ENCODE measurements at places on chromosomes 2 and 18.

- DNase-seq: no peak
Observed at GRCh38 chr2:15971351-15971750, 31.0 kb downstream of the MYCN start.

DNA sequence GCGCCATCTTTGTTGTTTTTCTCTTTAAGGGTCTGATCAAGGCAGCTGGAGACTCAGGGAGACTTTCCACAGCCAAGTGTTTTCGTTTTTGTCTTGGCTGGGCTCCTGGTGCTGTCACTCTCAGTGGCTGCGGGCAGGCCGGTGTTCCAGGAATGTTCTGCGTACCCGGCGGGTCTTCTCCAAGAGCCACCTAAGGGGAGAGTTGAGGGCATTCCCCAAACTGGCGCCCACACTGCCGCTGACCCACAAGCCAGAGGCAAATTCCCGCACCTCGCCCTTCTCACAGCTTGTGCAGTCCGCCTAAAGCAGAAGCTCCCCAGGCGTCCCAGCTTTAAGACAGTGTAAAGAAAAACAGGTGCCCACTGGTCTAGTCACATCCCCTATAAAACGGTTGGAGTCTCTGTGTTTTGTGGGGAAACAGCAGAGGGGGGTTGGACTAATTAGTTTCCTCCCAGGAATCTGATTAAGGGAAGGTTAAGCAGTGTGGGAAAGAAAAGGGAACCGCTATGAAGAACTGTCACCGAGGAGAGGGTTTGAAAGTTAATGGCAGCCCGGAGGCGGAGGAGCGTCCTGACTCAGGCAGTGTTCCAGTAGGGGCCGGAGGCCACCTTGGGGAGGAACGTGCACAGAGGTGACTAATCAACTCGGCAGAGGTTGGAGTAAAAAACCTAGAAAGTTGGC lies 224.5 kb downstream of the SLC4A3 start:
- no peak for DNase-seq

- no peak for DNase-seq
Observed at GRCh38 chr2:16774091-16774490, 108.5 kb upstream of the CYRIA start.

GRCh38 chr2:15539999-15540398 lies 21.1 kb downstream of the NBAS start:
- DNase-seq: no peak

- DNase-seq: no peak
Observed at GRCh38 chr2:238694922-238695321, 153.0 kb upstream of the TWIST2 start.

- no peak for DNase-seq
Observed at GRCh38 chr2:231935207-231935524, 9.0 kb upstream of the NPPC start.

- no peak for DNase-seq
Observed at GRCh38 chr2:127642706-127643438, 3.1 kb upstream of the GPR17 start.

DNA sequence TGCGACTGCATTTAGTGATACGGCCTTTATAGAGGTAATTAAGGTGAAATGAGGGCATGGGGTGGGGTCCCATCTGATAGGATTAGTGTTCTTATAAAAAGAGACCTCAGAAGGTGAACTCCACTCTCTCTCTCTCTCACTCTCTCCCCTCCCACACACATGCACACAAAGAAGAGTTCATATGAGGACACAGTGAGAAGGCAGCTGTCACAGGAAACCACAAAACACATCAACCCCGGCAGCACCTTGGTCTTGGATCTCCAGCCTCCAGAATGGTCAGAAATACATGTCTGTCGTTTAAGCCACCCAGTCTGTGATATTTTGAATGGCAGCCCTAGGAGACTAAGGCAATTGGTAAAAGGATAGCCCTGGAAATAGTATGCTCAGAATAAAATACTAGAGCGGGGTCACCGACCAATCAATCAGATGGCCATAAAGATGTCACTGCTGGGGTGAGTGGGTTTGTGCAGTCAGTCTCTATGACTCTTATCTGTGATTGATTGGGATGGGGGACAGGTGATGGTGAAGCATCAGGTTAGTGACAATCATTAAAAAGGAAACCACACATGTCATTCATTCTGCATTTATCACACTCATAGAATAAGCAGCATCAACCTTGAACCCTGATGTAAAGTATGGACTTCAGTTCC lies 118.9 kb upstream of the POU3F3 start:
- no peak for DNase-seq

DNA sequence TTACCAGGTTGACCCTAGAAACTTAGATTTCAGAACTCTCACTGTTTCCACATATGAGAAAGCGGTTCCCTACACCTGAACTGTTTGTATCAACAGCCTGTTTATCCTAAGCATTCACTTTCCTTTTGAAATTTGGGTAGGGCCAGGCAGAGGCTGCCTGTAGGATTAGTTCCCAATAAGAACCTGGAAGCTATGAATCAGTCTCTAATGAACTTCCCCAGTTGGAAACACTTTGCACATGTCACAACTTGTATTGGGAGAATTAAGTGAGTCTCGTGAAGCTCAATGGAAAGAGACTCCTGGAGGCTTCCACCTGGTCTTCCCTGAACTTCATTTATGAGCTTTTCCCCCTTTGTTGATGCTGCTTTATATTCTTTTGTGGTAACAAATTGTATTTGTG lies 486.6 kb upstream of the HS6ST1 start:
- DNase-seq: no peak

Data from lung (tissue), 17 donors.